ENCODE measurements at places on chromosomes 12 and 14.

DNA sequence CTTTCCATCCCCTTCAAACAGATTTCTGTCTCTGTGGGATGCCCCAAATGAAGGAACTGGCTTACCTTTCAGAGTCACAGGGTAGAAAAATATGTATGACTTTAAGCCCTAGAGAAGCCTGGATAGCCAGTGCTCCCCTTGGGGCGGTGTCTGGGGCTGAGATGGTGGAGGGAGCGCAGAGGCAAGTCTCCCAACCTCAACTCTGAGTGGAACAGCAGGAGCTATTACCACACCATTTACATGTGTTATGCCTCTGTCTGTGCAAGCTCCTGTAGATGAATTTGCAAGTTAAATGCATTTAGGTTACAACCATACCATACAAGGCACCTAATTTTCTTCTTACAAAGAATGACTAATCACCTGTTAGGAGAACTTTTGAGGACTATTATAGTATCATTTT is 50.4 kb upstream of the CLMN start:
- no peak for DNase-seq

DNA sequence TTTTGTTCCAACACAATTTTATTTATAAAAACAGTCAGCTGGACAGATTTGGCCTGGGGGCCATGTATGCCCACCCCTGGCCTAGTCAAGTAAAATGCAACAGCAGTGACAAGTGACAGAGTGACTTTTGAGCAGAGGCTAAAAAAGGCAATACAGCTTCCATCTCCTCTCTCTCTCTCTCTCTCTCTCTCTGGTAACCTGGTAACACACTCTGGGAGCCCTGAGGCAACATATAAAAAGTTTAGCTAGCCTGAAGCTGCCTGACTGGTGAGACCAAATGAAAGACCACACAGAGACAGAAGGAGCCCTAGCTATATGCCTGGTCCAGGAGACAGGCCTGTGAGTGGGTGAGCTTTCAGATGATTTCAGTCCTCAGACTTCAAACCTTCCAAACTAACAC is 105.4 kb downstream of the DENND5B start:
- no peak for DNase-seq

DNA sequence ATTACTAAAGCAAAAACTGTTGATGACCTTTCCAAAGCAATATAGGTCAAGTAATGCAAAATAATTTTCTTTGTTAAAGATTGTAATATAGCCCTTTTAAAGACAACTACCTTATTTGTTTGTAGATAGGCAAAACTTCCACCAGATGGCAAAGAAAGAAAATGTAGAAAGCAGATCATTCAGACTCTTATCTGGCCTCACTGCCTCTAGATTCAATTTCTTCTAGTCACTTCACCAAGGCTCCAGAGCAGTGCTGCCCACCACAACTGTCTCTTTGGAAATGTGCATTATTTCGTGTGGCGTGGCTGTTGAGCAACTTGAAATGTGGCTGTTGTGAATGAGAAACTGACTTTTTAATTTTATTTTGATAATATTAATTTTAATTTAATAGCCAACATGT is 127.1 kb downstream of the ITPR2 start:
- DNase-seq, result no peak

GRCh38 chr14:59371771-59372170 is 93.4 kb downstream of the GPR135 start:
- no peak for DNase-seq

DNA sequence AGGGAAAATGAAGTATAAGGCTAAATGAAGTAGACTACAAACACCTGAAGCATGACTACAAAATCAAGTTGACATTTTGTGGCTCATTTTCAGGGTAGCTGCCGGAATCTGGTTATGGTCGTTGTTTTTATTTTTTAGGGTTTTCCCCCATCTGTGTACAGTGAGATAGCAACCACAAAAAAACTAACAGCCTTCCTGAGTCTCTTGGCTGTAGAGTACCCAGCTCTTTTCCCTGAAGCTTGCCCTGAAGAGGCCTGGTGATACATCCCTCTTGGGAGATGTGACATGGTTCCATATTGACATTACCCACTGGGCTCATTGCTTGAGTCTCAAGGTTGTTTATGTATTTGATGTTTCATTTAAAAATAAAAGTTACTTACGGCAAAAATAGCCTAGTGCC is 424.0 kb downstream of the ZFP36L1 start:
- no peak for DNase-seq

GRCh38 chr14:103401223-103402214 is 16.3 kb downstream of the MARK3 start:
- DNase-seq, result no peak

DNA sequence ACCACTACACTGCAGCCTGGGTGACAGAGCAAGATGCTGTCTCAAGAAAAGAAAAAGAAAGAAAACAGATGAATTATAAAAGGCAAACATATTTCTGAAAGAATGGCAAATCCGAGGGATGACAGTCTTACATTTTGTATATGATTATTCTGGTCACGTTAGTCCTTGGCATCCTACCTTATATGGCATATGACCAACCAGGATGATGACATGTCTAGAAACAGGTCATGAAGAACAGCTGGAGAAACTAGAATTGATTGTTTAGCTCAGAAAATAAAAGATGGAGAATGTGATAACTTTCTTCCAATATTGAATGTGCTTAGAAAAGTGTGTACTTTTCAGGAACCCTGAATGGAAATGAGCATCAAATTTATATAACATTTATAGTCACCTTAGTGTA is 19.2 kb downstream of the SLC2A14 start:
- no peak for DNase-seq

DNA sequence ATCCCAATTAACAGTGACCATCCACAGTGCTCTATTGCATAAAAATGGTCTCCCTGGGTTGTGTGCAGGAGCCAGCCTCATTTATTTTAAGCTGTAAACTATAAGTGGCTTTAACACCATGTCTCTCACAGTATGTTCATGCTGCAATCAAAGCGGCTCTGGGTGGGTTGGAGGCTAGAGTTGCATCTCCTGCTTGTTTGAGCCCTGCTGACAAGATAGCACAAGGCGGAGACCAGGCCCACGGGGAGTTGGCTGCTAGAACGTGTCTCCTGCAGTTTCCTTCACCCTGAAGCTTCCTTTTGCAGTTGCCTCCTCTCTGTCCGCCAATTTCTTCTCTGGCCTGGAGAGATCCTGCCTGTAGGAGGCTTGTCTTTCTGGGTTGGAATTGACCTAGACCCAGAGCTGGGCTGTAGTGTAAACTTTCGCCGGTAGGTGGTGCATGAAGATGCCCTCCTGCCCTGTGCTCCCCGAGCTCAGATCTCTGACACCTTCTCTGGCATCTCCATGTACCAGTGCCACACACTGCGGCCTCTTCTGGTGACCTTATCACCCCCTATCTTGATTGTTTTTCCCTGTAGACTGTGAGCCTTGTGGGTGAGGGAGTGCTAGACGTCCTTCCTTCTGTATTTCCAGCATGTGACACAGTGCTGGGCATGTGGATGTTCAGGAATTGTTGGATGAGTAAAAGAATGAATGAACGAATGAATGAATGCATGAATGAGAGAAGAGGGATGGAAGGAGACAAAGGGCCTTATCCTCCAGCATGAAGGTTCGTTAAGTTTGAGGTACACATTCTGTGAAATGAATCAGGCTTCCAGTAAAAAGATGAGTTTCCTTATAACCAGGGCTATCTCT is 10.4 kb downstream of the OTUB2 start:
- DNase-seq, result peak; percentile 70

- no peak for DNase-seq
Observed at GRCh38 chr12:94650143-94651056, at the start of gene TMCC3. TMCC3 (minus strand) TSS chr12:94650557; CDS start chr12:94650430, 127 bp downstream.

- DNase-seq, result no peak
Observed at GRCh38 chr12:27469176-27469736, 22.7 kb downstream of the SMCO2 start.

DNA sequence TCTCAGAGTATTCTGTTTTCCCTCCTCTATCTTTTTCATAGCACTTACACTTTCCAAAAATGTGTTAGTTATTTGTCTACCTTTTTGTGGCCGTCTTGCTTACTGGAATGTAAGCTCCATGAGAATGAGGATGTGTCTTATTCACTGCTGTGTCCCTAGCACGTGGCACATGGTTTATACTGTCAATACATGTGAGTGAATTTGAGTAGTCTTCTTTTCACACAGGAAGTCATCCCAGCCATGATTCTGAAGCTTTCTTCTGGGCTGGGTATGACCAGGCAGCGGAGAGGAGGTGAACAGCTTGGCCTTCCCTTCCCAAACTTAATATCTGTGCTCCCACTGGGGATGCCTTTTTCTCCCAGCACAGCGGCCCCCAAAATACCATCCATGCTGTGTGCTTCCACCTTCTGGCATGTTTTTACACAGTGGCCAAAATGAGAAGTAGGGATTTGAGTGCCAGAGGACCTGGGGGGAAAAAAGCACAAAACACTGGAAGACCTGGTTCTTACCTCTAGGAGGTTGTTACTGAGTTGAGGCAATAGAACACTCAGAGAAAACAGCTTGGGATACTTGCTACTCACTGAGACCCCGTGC is 10.3 kb downstream of the PLEKHG3 start:
- DNase-seq, result no peak

- no peak for DNase-seq
Observed at GRCh38 chr12:9697619-9698018, 28.1 kb downstream of the CLEC2D start.

DNA sequence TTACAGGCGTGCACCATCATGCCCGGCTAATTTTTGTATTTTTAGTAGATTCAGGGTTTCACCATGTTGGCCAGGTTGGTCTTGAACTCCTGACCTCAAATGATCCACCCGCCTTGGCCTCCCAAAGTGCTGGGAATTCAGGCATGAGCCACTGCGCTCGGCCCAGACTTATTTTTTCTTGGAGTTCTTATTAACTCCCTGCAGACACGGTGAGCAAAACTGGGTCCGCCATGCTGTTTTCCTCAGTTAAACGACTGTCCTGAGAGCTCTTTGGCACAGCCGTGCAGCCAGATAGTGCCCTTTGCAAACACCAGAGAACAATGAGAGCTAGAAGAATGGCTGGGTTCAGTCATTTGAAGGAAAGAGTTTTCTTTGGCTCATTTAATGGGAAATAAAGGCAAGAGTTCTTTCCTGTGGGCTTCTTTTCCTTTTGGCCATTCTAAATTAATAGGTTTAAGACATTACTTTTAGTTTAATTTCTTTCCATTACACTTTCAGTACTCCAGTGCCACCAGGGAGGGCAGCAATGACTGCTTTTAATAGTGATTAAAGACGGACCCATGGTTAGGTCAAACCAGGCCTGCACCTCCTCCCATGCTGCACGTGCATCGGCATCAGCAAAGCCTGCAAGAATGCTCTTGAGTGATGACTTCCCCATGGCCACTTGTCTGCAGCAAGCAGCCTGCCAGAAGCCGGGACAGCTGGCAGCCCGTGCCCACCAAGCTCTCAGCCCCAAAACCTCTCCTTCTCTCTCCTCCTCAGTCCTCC is 60.7 kb downstream of the VCPKMT start:
- no peak for DNase-seq

- no peak for DNase-seq
Observed at GRCh38 chr14:95341115-95341514, 21.4 kb upstream of the CLMN start.

- DNase-seq, result no peak
Observed at GRCh38 chr14:58401587-58401986, 5.9 kb downstream of the TOMM20L start.

- DNase-seq, result no peak
Observed at GRCh38 chr12:12181511-12181910, 85.3 kb downstream of the LRP6 start.

DNA sequence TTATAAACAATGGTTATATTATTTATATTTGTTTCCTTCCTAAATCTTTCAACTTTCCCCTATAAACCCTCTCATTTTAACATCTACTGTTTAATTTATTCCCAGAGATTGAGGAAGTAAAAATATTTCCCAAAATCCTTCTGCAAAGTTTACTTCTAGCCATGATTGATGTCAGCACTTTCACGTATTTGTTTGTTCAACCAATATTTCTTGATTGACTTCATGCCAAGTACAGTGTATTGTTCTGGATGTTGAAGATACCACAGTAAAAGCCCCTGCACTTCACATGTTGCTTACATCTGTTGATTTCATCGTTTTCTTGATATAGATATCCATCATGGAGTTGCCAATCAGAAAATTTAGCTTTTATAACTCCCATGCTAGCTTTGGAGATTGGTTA is 81.8 kb downstream of the TTLL5 start:
- no peak for DNase-seq

DNA sequence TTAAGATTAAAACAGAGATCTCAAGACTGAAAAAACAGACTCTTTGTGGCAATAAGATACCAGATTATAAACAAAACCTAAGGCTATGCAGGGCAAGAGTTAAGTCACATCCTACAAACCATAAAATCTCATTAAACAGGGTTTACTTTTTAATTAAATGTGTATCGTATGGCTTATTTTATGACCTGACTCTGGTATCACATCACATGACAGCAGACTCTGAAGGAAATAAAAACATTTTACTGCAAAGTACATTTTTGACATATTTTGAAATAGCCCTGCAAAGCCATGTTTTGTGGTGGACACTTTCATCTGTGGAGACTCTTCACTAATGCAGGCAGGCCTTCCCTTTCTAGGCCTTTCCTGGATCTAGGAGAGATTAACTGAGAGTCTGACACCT is 327.6 kb upstream of the CLEC14A start:
- no peak for DNase-seq

GRCh38 chr14:74653386-74654138 is 41.5 kb upstream of the LTBP2 start:
- DNase-seq, result no peak

GRCh38 chr12:119180380-119181040 is 1.8 kb downstream of the HSPB8 start:
- no peak for DNase-seq

- DNase-seq, result no peak
Observed at GRCh38 chr12:131589221-131589897, 121.5 kb upstream of the SFSWAP start.

GRCh38 chr12:86748894-86749293 is 492.7 kb upstream of the MGAT4C start:
- no peak for DNase-seq

- DNase-seq, result no peak
Observed at GRCh38 chr14:33493266-33493665, 457.6 kb downstream of the EGLN3 start.

- no peak for DNase-seq
Observed at GRCh38 chr14:104972301-104973134, 5.7 kb downstream of the AHNAK2 start.

- no peak for DNase-seq
Observed at GRCh38 chr14:92923744-92924103, 774 bp downstream of the CHGA start.

DNA sequence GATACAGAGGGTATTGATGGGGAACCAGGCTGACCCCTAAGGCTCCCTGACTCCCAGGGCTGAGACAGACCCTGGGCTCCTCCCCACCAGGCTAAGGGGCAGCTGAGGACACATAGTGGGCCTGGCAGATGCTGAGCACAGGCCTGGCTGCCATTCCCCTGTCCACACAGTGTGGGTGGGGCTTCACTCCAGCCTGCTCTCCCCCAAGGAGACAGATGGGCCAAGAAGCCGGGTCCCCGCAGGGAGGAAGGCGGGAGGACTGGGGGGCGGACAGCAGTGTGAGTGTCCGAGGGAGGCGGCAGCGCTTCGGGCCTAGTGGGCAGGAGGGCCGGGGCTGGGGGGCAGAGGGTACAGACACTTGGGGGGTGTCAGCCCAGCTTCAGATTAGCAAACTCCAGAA is 32.0 kb downstream of the RFLNA start:
- DNase-seq, result no peak

GRCh38 chr12:81077329-81077685 is 572 bp upstream of the ACSS3 start:
- no peak for DNase-seq
